GM20000 (cell line): ENCODE measurements at places on chromosomes 3 and 15.

- no peak for DNase-seq
These were observed 138.5 kb downstream of the RAB11A start for GRCh38 chr15:66007663-66008262.

GRCh38 chr15:70829371-70830166 lies 24.4 kb downstream of the LARP6 start:
- no peak for DNase-seq

GRCh38 chr3:113245761-113246161 lies 34.4 kb downstream of the BOC start:
- DNase-seq, result no peak

GRCh38 chr3:138124706-138125355 lies 7.4 kb downstream of the A4GNT start:
- DNase-seq, result no peak

- DNase-seq, result no peak
These were observed 69.2 kb downstream of the ISG20 start for GRCh38 chr15:88707771-88708654.

DNA sequence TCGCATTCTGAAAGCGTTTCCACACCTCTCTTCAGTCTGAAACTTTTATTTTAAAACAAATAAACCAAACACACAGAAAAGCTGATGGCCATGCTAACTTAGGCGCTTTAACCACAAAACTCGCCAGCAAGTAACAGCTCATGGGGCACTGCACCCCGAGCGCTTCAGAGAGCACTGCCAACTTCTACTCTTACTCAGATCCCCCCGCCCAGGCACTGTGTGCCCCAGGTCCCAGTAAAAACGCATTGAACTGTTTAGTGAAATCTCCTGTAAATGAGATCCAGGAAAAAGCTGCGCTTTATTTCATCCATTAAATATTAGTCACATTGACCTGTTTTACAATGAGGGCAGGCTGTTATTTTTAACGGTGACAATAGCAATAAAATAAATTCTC lies 99.7 kb downstream of the LRIG1 start:
- no peak for DNase-seq

DNA sequence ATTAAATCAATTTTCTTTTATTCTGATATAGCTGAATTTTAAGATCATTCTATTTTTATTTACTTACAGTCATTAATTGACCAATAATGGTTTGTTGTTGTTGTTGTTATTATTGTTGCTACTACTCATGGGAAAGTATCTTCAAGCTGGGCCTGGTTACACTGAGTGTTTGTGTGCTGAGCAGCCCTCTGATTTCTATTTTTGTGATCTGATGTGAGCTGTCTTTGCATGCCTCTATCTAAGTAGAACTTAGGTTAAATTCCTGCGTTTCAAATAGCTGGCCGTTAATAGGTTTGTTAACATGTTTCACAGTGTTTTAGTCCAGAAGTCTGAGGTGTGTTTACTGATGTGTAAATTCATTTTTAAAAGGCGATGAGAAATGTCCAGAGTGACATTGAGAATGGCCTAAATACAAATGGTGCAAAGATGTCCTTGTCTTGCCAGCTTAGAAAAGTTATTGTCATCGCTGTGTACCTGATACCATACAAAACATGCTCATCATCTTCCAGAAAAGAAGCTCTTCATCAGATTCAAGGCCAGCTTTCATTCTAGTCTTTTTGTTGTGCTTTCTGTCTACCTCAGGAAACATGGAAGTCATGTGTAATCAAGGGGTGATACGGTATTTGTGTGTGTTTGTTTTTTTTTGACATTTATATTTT lies 15.8 kb downstream of the ARIH2 start:
- DNase-seq, result no peak

DNA sequence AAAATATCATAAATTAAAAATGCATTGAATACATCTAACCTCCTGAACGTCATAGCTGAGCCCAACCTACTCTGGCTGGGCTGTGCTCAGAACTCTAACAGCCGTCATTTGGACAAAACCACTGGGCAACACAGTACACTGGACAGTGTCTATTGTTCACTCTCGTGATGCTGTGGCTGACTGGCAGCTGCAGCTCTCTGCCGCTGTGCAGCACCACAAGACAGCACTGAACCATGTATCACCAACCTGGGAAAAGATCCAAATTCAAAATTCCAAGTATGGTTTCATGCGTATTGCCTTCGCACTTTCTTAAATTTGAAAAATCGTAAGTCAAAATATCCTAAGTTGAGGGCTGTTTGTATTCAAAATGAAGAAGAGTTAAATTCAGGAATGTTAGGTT lies 145.1 kb upstream of the CNTN4 start:
- no peak for DNase-seq

DNA sequence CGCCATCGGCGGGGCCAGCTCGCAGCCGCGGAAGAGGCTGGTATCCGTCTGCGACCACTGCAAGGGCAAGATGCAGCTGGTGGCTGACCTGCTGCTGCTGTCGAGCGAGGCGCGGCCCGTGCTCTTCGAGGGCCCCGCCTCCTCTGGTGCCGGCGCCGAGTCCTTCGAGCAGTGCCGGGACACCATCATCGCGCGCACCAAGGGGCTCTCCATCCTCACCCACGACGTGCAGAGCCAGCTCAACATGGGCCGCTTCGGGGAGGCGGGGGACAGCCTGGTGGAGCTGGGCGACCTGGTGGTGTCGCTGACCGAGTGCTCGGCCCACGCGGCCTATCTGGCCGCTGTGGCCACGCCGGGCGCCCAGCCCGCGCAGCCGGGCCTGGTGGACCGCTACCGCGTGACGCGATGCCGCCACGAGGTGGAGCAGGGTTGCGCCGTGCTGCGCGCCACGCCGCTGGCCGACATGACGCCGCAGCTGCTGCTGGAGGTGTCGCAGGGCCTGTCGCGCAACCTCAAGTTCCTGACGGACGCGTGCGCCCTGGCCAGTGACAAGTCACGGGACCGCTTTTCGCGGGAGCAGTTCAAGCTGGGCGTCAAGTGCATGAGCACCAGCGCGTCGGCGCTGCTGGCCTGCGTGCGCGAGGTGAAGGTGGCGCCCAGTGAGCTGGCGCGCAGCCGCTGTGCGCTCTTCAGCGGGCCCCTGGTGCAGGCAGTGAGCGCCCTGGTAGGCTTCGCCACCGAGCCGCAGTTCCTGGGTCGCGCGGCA lies 1.8 kb downstream of the TLNRD1 start:
- peak; percentile 51 for DNase-seq

GRCh38 chr3:48963591-48963990 lies 26.4 kb upstream of the P4HTM start:
- no peak for DNase-seq

GRCh38 chr15:34342737-34343575 lies at the start of the genes NOP10 and NUTM1:
NOP10 (minus strand) TSS chr15:34343136; CDS start chr15:34343073, 63 bp downstream.
NUTM1 (plus strand) TSS chr15:34343315; CDS start chr15:34343697, 382 bp downstream.
- peak; percentile 82 for DNase-seq

- DNase-seq, result no peak
These were observed 67.4 kb upstream of the RNU6-1 start for GRCh38 chr15:67907184-67907723.

- DNase-seq, result peak; percentile 56
These were observed 43.8 kb downstream of the NCEH1 start for GRCh38 chr3:172666873-172667694.

DNA sequence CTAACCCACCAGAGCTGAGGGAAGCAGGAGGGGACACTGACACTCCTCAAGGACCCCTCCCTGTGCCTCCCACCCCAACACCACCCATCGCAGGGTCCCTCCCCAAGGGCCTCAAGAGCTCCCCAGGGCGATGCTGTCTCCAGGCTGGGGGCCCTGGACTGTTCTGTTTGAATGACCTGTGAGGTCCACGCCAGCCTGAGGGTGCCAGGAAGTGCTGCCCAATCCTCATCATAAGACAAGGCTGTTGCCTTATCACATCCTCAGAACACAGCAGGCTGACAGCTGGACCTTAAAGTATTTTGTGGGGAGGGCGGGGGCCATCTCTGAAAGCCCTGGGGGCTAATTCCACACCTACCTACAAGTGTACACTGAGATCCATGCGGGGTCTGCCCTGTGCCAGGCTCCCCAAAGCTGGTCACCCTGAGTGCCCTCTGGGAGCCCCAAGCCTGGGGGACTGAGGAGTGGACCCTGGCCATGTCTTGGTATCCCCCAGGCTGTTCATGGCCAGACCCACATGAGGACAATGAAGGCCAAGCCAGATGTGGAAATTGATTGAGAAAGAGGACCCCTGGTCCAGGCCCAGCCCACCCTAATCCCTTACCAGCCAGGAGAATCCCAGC lies 23.8 kb upstream of the GOLGA6C start:
- no peak for DNase-seq

GRCh38 chr15:66570327-66570726 lies 4.5 kb upstream of the LCTL start:
- no peak for DNase-seq

- DNase-seq, result no peak
These were observed 178.8 kb upstream of the SNTN start for GRCh38 chr3:63473641-63474166.

GRCh38 chr3:66489581-66489980 lies 11.2 kb downstream of the LRIG1 start:
- DNase-seq, result no peak

DNA sequence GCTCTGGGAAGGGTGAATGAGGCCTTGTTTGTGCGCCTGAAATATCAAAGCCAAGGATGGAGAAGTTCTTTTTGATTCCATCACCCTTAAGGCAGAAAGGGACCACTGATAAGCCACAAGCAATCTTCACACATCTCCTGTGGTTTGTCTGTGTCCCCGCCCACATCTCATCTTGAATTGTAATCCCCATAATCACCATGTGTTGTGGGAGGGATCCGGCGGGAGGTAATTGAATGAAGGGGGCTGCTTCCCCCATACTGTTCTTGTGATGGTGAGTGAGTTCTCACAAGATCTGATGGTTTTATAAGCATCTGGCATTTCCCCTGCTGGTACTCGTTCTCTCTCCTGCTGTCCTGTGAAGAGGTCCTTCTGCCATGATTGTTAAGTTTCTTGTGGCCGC lies 329.6 kb upstream of the RGMA start:
- DNase-seq, result no peak

GRCh38 chr3:119187266-119187665 lies 13.9 kb downstream of the UPK1B start:
- no peak for DNase-seq

DNA sequence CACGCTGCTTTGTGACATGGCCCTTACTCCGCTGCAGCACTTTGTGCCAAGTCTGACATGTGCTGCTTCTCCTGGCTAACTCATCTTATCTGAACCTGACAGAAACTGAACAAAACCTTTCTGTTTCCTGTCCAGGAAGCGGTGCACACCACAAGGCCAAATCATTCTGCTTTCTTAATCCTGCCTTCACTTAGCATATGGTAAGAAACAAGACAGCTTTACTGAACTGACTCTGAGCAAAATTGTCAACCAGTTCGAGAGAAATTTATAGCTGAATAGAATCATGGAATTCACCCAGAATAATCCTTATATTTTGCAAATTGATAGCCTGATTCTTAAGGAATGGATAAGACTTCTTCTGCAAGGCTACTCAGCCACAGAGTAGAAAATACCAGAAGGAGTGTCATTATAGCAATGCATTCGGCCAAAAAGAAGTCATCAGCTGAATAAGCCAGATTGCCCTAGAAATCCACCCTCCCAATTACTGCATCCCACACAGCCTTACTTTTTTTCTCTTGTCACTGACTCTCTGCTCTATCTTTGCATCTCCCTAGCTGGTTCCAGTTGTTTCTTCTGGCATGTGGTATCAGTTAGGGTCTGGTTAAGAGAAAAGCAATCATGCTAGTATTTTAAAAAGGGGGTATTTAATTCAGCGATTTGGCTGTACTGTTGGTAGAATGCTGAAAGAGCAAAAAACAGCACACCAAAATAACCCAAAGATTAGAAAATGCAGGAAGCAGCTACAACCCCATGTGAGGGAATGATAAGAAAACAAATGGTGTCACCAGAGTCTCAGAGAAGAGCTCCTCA lies 41.6 kb upstream of the STRIT1 start:
- DNase-seq, result peak; percentile 37

- no peak for DNase-seq
These were observed 300.4 kb upstream of the RASGRP1 start for GRCh38 chr15:38864827-38865581.
